ENCODE measurements at places on chromosomes 4 and X.

- no peak for DNase-seq
Measured at GRCh38 chrX:100871594-100872560, 2.3 kb downstream of the NOX1 start.

DNA sequence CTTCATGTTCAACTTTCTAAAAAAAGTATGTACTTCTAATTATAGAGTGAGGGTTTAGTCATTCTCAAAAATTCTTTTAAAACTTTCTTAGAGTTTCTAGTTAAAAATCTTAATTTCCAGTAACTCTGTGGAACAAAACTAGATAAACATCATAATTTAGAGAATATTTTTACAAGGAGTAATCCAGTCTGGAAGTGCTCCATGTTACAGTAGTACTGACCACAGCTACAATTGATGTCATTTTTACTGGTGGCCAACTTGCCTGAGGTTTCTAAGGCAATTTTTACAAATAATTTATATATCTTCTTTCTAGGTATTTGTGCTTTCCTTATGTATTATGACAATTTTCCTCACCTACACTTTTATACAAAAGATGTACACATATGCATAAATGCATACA is 490.4 kb downstream of the CENPC start:
- no peak for DNase-seq

- no peak for DNase-seq
Measured at GRCh38 chrX:33134164-33134563, 77.2 kb downstream of the DMD start.

DNA sequence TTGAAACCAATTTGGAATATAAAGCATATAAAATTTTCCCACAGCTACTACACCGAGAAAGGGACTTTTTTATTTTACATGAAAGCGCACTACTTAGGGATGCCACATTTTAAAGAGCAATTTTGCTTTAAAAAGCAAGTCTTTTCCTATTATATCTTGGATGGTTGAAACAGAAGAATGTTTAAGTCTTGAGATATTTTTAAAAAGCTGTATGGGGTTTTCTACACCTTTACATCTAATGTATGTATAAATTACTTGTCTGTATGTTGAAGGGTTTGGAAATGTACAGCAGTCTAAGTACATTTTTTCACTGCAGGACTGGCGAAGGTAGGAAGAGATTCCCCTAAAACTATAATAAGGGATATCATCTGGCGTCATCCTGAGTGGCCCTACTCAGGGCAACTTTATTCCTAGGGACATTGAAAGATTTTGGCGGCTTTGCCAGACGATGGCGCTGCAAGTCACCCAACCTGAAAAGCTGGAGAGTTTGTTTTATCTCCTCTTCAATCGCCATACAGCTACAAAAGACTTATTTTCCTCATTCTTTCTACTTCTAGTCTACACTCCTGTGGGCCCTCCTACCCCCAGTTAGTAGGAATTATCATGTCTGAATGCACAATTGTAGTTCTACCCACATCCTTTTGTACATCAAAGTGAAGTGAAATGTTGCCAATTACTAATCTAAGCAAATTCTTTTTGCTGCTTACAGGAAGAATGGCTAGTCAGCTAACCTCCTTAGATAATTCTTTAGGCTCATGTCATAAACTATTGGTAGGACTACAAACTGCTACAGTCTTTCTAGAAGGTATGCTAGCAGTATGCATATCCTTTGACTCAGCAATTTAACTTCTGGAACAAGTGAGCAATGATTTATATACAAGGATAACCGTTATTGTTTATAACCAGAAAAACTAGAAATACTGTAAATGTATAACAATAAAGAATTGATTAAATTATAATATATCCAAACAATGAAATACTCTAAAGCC is 782 bp upstream of the NEK1 start:
- DNase-seq: peak; percentile 49

GRCh38 chr4:150582873-150583286 is 929 bp downstream of the MAB21L2 start:
- no peak for DNase-seq

GRCh38 chr4:128516301-128516969 is 228.8 kb upstream of the PGRMC2 start:
- DNase-seq: no peak

DNA sequence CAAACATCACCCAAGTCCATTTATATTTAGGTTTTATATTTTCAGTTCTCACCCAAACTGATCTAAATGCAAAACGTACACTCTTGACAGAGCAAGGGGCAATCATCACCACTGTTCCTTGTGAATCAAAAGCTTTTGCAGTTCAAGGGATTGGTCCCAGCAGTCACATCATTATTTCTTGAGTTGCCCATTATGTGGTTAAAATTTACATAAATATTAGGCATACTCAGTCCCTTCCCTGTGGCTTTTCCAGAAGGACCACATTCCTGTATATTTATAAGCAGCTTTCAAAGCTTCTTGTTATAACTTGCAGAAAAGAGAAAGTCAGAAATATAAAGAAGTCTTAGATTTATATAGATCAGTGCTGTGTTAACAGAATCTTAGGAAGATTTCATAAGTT is 224.4 kb downstream of the CLCN4 start:
- no peak for DNase-seq

GRCh38 chrX:103556963-103557612 is 28.2 kb upstream of the TCEAL4 start:
- no peak for DNase-seq

DNA sequence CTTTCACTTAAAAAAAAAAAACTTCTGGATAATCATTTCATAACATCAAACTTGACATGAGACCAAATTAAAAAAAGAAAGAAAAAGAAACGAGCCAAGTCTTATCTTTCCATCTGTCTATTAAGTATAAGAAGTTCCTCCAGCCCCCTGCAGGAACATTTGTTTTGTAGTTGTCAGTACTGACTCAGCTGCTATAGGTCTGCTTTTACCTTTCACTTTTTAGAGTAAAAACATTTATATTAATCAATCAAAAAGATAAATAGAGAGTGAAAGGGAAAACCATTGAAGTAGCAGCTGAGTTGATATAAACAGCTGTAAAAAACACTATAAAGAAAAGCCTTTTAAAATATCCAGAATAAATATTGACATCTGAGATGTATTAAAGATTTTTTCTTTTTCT is 46.1 kb downstream of the CCDC158 start:
- DNase-seq: no peak

DNA sequence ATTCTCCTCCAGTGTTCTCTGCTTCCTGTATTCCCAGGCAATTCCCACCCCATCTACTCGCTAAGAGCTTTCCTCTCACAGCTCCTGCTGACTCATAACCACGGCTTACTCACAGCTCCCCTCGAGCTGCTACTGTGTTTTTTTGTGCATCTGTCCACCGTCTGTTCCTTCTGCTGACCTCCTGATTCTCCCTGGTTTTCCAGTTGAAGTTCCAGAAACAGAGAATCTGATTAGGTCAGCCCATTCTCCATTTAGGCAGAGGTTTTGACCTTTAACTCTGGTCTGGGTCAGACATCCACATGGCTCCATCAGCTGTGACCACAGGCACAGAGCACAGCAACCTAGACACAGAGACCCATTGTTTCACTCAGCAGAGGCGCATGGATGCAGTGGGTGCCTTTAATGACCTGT is 5.5 kb upstream of the SMIM20 start:
- DNase-seq: no peak

DNA sequence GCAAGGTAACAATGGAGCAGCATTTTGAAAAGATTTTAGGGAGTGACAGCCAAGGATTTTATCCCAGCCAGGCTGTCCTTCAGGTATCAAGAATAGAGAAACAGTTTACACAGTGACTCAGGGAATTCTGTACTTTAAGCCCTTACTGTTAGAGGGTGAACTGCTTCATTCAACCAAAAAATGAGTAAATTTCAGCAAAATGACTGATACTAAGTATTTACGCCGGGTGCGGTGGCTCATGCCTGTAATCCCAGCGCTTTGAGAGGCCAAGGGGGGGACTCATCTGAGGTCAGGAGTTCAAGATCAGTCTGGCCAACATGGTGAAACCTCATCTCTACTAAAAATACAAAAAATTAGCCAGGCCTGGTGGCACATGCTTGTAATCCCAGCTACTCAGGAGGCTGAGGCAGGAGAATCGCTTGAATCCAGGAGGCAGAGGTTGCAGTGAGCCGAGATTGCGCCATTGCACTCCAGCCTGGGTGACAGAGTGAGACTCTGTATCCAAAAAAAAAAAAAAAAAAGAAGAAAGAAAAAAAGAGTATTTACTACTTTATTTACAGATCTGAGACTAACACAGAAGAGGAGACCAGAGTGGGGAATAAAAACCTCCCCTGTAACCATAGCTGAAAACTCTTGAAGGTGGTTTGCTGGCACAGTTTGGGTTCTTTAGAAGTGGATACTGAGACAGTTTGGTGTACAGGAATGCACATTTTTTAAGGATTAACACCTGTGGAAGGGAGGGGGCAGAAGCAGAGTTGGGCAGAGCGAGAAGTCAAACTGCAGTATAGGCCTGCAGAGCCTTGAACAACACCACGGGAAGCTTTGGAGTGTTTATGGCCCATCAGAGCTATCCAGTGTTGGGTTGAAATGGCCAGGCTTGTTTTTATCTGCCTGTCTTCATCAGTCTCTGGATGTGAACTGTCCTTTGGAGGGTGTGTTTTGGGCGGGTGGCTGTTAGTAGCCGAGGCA is 40.5 kb downstream of the TMEM131L start:
- no peak for DNase-seq

- no peak for DNase-seq
Measured at GRCh38 chr4:61493041-61493440, 292.9 kb downstream of the ADGRL3 start.

GRCh38 chr4:17758485-17758884 is 22.9 kb downstream of the FAM184B start:
- DNase-seq: no peak

- DNase-seq: no peak
Measured at GRCh38 chr4:159012381-159012780, 90.5 kb upstream of the RAPGEF2 start.

DNA sequence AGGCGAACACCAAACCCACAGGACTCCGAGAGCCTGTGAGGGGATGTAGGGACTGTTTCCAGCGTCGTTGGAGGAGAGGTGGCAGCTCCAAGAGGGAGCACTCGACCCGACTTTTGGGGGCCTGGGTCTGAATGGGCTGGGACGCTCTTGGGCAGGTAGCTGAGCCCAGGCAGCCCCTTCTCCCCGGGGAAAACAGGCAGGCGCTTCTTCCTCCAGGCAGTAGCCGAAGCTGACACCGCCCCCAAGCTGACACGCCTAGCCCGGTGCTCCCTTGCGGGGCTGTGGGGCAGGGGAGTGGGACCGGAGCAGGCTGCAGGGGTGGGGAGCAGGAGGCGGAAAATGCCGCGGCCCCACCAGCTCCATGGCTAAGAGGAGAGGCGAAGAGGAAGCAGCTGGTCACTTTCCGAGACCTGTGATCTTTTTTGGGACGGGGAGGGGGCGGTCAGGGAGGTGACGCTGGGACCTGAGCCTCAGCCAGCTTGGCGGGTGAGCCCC is 4.2 kb downstream of the NKX1-1 start:
- DNase-seq: no peak

GRCh38 chr4:613126-613525 is 12.2 kb upstream of the PDE6B start:
- DNase-seq: no peak

GRCh38 chrX:118632862-118633261 is 94.5 kb upstream of the IL13RA1 start:
- no peak for DNase-seq

GRCh38 chrX:153735274-153735673 is 10.6 kb downstream of the ABCD1 start:
- DNase-seq: no peak

GRCh38 chr4:184958923-184959210 is 59.4 kb upstream of the HELT start:
- DNase-seq: no peak

GRCh38 chr4:135191596-135191995 is 990.0 kb upstream of the PABPC4L start:
- no peak for DNase-seq

DNA sequence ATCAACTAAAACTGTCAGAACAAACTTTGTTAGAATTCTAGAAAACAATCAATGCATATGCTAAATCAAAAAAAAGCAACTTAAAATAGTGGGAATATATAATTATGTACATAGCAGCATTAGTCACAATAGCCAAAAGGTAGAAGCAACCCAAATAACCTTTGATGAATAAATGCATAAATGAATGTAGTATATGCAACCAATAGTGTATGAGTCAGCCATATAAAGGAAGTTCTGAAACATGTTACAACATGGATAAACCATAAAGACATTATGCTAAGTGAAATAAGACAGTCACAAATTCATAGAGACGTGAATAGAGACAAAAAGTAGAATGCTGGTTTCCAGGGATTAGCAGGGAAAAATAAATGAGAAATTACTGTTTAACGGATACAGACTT is 762.8 kb upstream of the INTU start:
- DNase-seq: no peak

- no peak for DNase-seq
Measured at GRCh38 chr4:136329042-136329662, 1203.1 kb downstream of the PCDH18 start.

GRCh38 chrX:79368441-79368840 is 1.3 kb upstream of the ITM2A start:
- DNase-seq: no peak

- DNase-seq: no peak
Measured at GRCh38 chrX:16418650-16419049, 231.3 kb upstream of the S100G start.

GRCh38 chr4:89855236-89855635 is 18.3 kb upstream of the SNCA start:
- DNase-seq: no peak

DNA sequence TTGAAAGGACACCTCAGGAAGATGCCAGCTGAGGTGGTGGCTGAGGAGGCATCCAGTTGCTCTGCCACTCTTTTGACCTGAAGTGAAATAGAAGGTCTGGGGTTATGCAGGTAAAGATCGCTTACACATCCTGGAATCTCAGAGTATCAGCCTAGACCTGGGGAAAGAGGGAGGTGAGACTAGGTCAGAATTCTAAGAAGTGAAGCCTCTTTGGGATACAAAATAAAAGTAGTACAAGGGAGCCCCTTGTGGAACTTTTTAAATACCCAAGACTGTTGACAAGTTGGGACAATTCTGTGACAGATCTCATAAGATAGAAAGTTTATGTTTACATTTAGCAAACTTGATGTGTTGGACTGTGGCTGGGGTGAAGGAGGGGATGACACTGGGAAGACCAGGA is 263.1 kb downstream of the SPRY1 start:
- DNase-seq: no peak

- DNase-seq: no peak
Measured at GRCh38 chr4:91840359-91840758, 463.4 kb upstream of the GRID2 start.

DNA sequence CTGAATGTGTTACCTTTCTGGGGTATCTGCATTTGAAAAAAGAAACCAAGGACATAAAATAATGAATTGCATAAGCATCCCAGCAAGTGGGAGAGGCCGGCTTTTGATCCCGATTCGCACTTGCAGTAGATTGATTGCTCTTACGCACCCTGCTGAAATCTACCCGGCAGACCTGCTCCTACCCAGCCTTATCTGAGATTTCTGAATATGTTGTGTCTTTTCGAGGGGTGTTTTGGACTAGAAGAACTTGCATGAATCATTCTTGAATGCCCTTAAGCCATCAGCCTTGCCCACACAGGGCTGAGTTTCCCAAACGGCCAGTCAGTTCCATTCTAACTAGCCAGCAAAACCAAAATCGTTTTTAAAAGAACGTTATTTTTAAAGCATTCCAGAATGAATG is 174.4 kb upstream of the BCOR start:
- DNase-seq: no peak

GRCh38 chr4:76589402-76589801 is 154.4 kb downstream of the SHROOM3 start:
- no peak for DNase-seq

- DNase-seq: no peak
Measured at GRCh38 chr4:84971319-84971932, 4.9 kb upstream of the WDFY3 start.

GRCh38 chrX:45714866-45715265 is 514.2 kb upstream of the DIPK2B start:
- DNase-seq: no peak

- no peak for DNase-seq
Measured at GRCh38 chr4:166274136-166274761, 401.2 kb downstream of the TLL1 start.

Measured in activated T-helper 1 cell treated with anti-CD3 and anti-CD28 coated beads, Interleukin-2, amount 50 U/mL, for 16 hours (primary cell).